ENCODE measurements at places on chromosomes 11 and 22. TPM values are rescaled to one million over a fixed set of nuclear protein-coding genes. Genes with fewer than 3 reads are reported as not detected.

GRCh38 chr22:37681556-37682049, 4.5 kb upstream of the NOL12 start:
- H3K36me3 ChIP-seq = no peaks in the 10 kb centered on the region
- no peaks in the 10 kb centered on the region for H3K27me3 ChIP-seq
- H3K4me1 ChIP-seq = peaks cover 40% of the 10 kb centered on the region
- no peak overlapping the region for H3K4me3 ChIP-seq
- H3K27ac ChIP-seq = no peak overlapping the region
- DNase-seq = peak; percentile 82

DNA sequence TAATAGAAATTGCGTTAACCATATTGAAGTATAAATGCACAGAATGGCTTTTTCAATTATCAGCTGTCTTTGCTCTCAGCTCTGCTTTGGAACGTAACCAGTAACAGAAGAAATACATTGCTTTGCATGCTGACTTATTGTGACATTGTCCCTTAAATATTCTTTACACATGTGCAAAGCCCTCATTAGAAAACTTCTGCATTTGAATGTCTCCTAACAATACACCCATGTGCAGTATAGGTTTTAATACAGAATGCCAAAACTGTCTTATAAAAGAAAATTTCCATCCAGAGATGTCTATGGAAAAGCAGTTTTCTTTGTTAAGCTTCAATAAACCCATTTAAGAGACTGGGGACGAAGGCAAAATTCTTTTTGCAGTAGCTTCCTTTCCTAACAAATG, 560.3 kb upstream of the CHORDC1 start:
- no peaks in the 10 kb centered on the region for H3K27me3 ChIP-seq
- H3K4me1 ChIP-seq = no peaks in the 10 kb centered on the region
- H3K27ac ChIP-seq = no peak overlapping the region
- H3K4me3 ChIP-seq = no peak overlapping the region
- DNase-seq = no peak

IL17RA gene
- 5.0 TPM for total RNA-seq

DNA sequence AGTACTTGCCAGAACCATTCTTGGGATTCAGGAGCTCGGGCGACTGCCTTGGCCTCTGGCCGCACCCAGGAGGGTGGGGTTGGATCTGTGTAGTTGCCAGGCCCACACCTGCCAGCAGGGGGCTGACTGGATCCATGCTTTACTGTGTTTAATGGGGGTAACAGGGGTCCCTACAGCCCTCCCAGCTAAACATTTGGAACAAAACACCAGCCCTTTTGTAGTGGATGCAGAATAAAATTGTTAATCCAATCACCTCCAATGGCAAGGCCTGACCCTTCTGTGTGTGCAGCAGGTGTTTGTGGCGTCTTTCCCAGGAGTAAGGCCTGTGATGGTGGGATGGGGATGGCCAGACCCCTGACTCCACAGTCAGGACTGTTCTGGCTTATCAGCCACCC, 22.5 kb downstream of the SUN2 start:
- peaks cover 43% of the 10 kb centered on the region for H3K36me3 ChIP-seq
- peaks cover 7% of the 10 kb centered on the region for H3K4me1 ChIP-seq
- no peak for DNase-seq
- 0 out of 2 replicates have a peak overlapping the region, but pooled peaks have one; percentile 33 for H3K27ac ChIP-seq
- H3K4me3 ChIP-seq = no peak overlapping the region

C22orf15 gene
- total RNA-seq = not detected
